Activated CD4-positive, alpha-beta memory T cell treated with anti-CD3 and anti-CD28 coated beads for 36 hours (primary cell): ENCODE measurements at places on chromosomes 7 and 10.

- no peaks in the 10 kb centered on the region for H3K4me1 ChIP-seq
- no peaks in the 10 kb centered on the region for H3K27me3 ChIP-seq
- no peak overlapping the region for H3K27ac ChIP-seq
- H3K36me3 ChIP-seq, result no peaks in the 10 kb centered on the region
- DNase-seq, result no peak
Observed at GRCh38 chr10:57638411-57638810, 629.3 kb downstream of the IPMK start.

- H3K36me3 ChIP-seq, result no peaks in the 10 kb centered on the region
- no peak overlapping the region for H3K4me3 ChIP-seq
- H3K4me1 ChIP-seq, result no peaks in the 10 kb centered on the region
- H3K27me3 ChIP-seq, result no peaks in the 10 kb centered on the region
Observed at GRCh38 chr7:117143580-117143979, 179.3 kb downstream of the WNT2 start.

DNA sequence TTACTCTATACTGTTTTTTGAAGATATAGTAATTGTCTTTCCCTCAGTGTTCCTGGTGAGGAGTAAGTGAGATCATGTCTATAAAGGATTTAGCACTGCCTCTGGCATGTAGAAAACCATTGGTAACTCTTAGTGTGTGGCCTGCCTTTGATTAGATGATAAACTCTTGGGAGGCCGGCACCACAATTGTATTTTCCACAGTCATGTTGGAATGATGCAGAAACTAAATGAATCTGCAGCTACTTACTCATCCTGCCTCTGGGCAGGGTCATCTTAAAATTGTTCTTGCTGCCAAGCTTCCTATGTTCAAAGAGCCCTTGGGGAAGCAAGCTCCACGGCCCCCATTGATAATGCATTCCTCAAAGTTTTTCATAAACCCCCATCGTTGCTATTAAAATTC, 204.6 kb downstream of the ANKRD7 start:
- no peak for DNase-seq
- no peak overlapping the region for H3K27ac ChIP-seq
- H3K4me3 ChIP-seq, result no peak overlapping the region
- H3K4me1 ChIP-seq, result no peaks in the 10 kb centered on the region

DNA sequence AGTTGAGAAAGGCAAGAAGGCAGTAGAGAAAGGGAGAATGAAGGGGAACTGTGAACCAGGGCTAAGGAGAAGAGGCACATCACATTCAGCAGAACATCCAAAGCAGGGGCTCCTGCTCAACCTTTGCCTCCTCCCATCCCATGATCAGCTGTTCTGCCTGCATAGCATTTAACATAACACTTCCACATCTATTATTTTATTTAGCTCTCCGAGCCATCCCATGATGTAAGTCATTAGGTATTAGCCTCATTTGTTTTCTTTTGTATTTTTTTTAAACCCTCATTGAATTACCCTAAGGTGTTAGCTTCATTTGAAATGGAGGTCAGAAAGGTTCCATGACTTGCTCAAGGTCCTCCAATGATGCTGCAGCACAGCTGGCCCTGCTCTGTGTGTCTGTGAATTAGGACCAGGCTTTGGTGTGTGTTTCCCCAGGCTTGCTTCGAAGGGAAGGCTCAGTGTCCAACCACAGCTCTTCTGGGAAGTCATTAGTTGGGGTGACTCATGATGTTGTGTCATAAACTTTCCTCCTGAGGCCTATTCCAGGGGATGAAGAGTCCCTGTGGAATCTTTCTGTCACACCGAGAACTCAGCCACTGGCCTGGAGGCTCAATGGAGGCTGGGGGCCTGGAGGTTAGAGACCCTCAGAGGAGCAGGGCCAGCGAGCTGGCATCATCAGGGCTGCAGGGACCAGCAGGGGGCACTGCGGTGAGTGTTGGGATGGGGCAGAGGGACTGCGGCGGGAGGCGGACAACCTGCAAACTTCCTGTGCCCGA, 16.5 kb downstream of the NPFFR1 start:
- H3K36me3 ChIP-seq, result no peaks in the 10 kb centered on the region
- peak; percentile 25 for DNase-seq
- H3K4me1 ChIP-seq, result peaks cover 26% of the 10 kb centered on the region
- no peak overlapping the region for H3K4me3 ChIP-seq
- H3K27me3 ChIP-seq, result peaks cover 7% of the 10 kb centered on the region
- H3K27ac ChIP-seq, result no peak overlapping the region

DNA sequence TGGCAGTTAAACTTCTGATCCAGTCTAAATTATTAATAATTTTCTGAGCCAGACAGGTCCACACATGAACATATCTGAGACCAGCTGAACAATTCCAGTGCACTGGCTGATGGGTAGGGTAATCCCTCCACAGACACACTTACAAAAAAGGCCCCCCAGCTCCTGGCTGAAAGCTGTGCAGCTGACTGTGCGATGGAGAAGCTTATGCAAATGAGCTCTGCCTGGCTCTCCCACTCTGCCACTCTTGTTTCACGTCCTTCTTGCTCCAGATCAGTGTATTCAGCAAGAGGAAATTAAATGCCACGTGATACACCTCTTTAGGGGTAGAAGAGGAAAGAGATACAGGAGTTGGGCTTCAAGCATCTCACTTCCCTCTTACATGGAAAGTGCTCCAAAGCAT, 76.4 kb upstream of the FEZF1 start:
- H3K27ac ChIP-seq, result no peak overlapping the region
- no peaks in the 10 kb centered on the region for H3K36me3 ChIP-seq
- no peak for DNase-seq
- no peaks in the 10 kb centered on the region for H3K27me3 ChIP-seq
- H3K4me1 ChIP-seq, result no peaks in the 10 kb centered on the region
